Activated CD8-positive, alpha-beta memory T cell treated with anti-CD3 and anti-CD28 coated beads for 36 hours (primary cell): ENCODE measurements at places on chromosomes 4 and X. TPM values are rescaled to one million over a fixed set of nuclear protein-coding genes. Genes with fewer than 3 reads are reported as not detected.

The HSFX1 gene
- total RNA-seq: 0.44 TPM

The ZFP92 gene
- total RNA-seq: 1.8 TPM

The SRPK3 gene
- not detected for total RNA-seq

The SLC6A8 gene
- 0.80 TPM for total RNA-seq

The GPR50 gene
- not detected for total RNA-seq

The SMPX gene
- not detected for total RNA-seq

The ZNF185 gene
- total RNA-seq: 0.95 TPM

The NUDT11 gene
- 1.9 TPM for total RNA-seq

The FAM114A1 gene
- not detected for total RNA-seq

The SMARCA1 gene
- total RNA-seq: 0.06 TPM

The HPGD gene
- total RNA-seq: 1.7 TPM

The STIM2 gene
- total RNA-seq: 45.4 TPM

The AKAP17A gene
- 66.8 TPM for total RNA-seq

The APLN gene
- 0.88 TPM for total RNA-seq

The IL13RA2 gene
- total RNA-seq: not detected

The FSTL5 gene
- not detected for total RNA-seq

The AFAP1 gene
- 18.7 TPM for total RNA-seq

The TMEM154 gene
- total RNA-seq: 16.4 TPM

The GLOD5 gene
- total RNA-seq: not detected

The MYOZ2 gene
- total RNA-seq: not detected

The STATH gene
- total RNA-seq: not detected

The BRS3 gene
- total RNA-seq: not detected

The SYNPO2 gene
- 0.13 TPM for total RNA-seq

The ARHGAP10 gene
- 9.5 TPM for total RNA-seq

The SMIM31 gene
- total RNA-seq: not detected

The NHS gene
- 13.6 TPM for total RNA-seq

The WNK3 gene
- 0.36 TPM for total RNA-seq

The RBM46 gene
- total RNA-seq: not detected

The CYTL1 gene
- not detected for total RNA-seq

The CLCN3 gene
- 20.5 TPM for total RNA-seq

The HTT gene
- total RNA-seq: 52.5 TPM

The RENBP gene
- 5.3 TPM for total RNA-seq

The IGSF1 gene
- total RNA-seq: not detected

The CPXCR1 gene
- not detected for total RNA-seq

The LRAT gene
- total RNA-seq: not detected
